ENCODE measurements at places on chromosomes 5 and 9. TPM values are rescaled to one million over a fixed set of nuclear protein-coding genes. Genes with fewer than 3 reads are reported as not detected.

The C5orf58 gene
- total RNA-seq = 72.7 TPM

The ITK gene
- 0.93 TPM for total RNA-seq

DNA sequence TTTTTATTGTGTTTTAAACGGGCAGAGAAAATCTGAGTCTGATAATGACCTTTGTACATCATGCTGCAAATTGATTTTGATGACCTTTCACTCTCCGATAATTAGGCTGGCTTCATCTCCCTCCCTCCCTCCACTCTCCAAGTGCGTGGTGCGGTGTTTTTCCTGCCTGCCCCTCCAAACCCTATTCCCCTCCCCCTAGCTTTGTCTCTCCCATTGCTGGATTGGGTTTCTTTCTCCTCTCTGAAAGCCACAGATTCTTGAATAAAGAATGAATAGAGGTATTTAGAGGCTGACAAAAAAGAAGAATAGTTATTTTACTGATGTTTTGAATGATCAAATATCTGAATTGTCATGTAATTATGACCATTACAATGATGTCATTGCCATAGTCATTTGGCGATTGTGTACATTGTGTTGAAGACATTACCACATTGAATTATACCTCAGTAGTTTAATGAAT lies 571.1 kb upstream of the ZNF608 start:
- DNase-seq = no peak

- DNase-seq = no peak
Observed at GRCh38 chr9:137190315-137190856, 1.9 kb downstream of the SSNA1 start.

DNA sequence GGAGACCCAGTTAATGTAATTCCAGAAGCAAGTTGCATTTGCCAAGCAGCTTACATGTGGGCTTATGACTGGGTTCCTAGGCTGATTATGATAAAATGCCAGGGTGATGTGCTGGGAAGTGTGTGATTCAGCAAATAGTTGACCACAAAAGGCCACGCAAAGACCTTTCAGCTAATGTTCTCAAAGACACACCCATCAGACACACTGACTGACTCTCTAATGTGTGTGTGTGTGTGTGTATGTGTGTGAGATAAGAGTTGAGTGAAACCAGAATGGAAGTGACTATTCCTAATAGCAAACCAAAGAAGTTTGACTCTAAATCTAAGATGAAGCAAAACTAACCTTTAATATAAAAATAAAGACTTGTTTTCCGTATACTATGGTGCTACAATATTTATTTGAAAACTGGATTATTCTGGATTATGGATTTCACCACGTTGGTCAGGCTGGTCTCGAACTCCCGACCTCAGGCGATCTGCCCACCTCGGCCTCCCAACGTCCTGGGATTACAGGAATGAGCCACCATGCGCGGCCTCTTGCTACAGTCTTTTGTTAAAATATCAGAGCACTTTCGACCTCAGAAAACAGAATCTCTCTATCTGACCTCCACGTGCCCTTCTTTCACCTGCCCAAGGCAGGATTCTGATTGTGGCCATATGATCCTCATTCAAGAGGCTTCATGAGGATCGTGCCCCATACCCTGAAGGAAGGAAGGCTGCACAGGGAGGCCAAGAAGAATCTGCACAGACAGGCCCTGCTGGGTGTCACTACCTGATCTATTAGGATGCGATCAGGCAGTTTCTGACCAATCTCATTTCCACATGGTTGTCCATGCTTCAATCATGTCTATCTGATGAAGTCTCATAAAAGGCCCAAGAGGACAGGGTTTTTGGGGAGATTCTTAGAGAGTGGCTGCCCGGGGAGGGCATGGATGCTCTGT lies 75.6 kb downstream of the USP20 start:
- peak; percentile 36 for DNase-seq

DNA sequence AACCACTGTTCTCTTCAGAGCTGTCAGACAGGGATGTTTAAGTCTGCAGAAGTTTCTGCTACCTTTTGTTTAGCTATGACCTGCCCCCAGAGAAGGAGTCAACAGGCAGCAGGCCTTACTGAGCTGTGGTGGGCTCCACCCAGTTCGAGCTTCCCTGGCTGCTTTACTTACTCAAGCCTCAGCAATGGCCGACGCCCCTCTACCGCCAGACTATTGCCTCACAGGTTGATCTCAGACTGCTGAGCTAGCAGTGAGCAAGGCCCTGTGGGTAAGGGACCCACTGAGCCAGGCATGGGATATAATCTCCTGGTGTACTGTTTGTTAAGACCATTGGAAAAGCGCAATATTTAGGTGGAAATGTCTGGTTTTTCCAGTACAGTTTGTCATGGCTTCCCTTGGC lies 229.6 kb downstream of the TMEM167A start:
- DNase-seq = no peak

DNA sequence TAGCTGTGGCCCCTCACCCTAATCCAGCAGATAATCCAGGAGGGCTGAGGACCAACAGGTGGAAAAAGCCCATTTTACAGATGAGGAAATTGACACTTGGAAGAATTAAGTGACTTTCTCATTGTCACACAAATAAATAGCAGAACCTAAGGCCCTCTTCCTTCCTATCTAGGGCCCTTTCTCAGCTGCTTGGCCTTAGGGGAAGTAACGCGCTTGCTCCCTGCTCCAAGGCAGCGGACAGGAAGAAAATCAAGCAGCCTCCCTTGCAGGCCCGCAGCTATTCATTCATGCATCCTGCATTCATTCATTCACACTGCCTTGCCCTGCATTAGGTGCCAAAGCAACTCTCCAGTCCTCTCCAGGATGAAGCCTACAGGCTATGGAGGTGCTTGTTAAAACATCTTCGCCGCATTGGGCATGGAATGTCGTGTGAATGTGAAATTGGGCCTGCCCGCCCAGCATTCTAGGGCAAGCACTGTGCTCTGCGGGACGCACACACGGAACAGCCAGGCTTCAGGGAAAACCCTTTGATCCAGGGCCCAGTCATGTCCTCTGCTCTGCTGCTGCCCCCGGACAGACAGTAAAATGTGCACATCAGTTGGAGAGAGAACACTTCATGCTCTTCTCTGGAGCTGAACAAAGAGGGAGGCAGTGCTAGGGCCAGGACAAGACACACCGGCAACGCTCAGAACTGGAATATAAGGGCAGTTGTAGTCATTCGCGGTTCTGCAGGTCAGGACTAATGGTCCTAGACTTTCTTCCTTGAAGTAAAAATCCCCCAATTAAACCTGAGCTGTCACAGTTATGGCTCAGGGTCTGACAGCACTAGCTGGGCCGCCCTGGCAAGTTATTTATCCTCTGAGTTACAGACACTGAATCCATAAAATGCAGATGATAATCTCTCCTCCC lies 166.0 kb downstream of the COL23A1 start:
- no peak for DNase-seq

The GOLGA1 gene
- 36.1 TPM for total RNA-seq

The SHISAL2B gene
- total RNA-seq = 1.0 TPM

The ZNF354C gene
- 4.6 TPM for total RNA-seq

The FOXD4L5 gene
- total RNA-seq = 0.24 TPM

The FBP1 gene
- total RNA-seq = 3.8 TPM

GRCh38 chr9:8769153-8769552 lies 969.6 kb upstream of the DMAC1 start:
- no peak for DNase-seq

DNA sequence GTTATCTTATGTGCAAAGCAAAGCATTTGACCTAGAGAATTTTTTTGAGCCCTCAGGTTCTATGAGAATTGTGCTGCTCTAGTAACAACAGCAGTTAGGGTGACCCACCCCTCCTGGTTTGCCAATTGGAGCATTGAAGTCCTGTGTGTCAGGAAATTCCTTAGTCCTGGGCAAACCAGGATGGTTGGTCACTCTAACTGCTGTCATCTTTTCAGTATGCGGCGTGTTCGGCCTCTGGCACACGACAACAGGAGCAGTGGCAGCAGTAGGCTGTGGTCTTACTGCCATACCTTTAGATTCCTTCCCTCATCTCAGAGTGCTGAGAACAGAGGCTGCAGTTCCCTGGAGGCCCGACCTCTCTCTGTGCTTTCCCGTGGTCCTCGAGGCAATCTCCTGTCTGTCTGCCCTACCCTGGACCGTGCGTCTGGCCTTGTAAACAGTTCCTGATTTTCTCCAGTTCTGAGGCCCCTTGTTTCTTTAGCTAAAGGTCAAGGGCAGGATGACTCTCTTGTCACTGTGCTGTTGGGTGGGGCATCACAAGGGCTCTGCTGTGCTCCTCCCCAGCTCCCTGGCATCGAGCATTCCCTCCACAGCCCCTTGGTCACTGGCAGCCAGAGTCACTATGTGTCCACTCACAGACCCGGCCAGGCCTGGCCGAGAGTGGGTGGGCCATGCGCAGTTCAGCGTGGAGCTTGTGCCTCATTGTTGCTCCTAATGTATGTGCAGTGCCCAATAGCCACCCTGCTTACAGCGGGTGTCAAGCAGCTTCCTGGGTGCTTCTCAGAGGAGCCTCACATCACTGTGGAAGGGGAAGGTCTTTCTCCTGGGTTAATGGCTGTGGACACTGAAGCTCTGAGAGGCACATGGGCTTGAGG lies 18.5 kb upstream of the COL15A1 start:
- DNase-seq = no peak

The F2RL2 gene
- total RNA-seq = not detected

The RNF145 gene
- total RNA-seq = 40.4 TPM

The ADGRV1 gene
- total RNA-seq = 12.6 TPM

DNA sequence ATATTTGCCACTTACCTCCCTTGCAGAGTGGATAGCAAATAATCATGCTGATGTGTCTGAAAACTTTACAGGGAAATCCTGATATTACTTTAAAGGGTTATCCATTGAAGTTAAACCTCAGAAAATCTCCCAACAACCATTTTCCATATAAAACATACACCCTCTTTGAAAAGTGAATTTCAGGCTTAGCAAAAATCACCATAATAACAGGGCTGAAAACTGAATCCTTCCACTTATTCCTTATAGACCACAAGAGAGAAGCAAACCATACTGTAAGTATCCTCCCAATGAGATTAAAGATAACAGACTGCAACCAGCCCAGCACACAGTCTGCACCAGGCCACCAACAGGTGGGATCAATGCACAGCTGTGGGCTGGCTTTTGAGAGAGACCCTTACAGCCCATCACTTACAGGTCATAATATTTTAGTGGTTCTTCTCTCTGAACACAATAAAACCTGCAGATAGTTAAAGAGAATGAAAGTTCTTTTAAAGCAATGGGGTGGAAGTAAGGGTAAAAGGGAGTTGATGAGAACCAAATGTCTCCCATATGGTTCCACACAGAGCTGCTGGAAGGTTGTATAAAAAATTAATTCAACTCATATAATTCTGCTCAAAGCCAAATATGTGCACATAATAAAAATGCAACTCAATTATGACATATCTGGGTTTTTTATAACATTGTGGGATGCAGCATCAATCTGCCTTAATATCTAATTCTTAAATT lies 376.2 kb upstream of the GRAMD2B start:
- DNase-seq = no peak

DNA sequence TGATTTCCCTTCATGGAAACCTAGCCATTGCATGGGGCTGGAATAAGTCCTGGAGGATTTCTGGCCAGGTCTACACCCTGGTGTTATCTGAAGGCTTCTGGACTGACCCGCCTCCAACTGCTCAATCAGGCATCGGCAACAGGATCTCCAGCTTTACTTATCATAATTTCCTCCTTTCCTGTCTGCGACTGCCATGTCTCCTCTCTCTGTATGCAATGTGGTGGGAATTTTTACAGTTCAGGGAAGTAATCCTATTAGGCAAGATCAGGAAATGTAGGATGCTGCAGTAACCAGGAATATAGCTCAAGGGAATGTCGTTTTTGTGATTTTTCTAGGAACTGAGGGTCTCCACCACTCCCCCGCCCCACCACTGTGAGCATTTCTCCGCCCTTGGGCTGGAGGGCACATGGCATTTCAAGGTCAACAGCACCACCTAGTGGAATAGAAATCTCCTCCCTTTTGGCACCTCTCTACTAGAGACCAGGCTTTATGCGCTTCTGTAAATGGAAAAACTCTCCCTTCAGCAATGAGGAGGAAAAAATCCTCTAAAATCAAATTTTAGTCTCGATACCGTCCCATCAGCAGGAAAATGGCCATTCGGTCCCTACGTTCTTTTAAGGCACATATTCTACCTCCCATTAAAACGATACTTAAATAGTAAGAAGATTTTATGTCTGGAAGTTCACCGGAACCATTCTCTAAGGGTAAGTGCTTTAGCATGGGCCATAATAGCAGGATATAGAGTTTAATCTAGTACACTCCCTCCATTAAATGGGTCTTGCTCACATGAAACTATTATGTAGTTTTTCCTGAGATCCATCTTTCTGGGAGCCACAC lies 93.0 kb downstream of the YTHDC2 start:
- peak; percentile 73 for DNase-seq

The NUTM2F gene
- total RNA-seq = 3.9 TPM

GRCh38 chr9:134066526-134066912 lies 1.3 kb downstream of the BRD3 start:
- DNase-seq = no peak

The SOX30 gene
- total RNA-seq = 83.9 TPM

DNA sequence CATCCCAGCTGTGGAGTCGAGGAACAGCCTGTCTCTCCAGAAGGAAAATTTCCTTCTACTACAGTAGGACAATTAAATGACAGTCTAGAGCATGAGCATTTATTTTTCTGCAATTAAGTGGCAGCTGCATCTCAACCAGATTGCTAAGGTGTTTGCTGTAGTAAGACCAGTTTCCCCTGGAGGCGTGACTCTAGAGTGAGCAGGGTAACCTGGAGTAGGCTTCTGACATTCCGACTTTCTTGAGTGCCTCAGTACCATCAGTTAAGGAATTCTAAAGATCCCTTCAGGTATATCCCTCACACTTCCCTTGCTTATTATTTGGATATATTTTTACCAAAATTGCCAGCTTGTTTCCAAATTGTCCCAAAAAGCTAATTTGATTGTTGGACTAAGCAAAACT lies 59.2 kb upstream of the IRX2 start:
- no peak for DNase-seq

- DNase-seq = peak; percentile 6
Observed at GRCh38 chr5:134138416-134139376, 24.2 kb downstream of the TCF7 start.

- DNase-seq = no peak
Observed at GRCh38 chr9:89687848-89688247, 83.0 kb downstream of the GADD45G start.

DNA sequence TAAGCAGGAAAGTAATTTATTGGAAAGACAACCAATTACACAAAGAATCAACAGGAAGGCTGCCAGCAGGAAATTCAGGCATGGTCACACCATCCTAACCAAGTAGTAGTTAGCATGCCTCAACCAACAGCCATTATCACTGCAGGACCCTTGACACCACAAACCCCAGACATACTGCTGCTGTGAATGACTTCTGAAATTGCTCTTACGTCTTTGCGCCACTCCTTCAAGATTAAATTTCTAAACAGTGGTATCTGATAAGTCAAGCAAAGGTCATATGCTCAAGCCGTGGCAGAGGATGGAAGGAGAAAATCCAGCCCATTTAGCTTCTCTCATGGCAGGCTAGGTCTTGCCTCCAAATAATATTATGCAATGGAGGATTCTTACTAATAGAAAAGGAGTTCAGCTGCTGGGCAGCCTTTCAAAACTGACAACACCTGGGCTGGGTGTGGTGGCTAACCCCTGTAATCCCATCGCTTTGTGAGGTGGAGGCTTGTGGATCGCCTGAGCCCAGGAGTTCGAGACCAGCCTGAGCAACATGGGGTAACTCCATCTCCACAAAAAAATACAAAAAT lies 5.0 kb upstream of the PTGER4 start:
- DNase-seq = no peak

GRCh38 chr5:6473284-6473683 lies 24.6 kb downstream of the UBE2QL1 start:
- no peak for DNase-seq

GRCh38 chr9:132447346-132447745 lies 37.3 kb downstream of the CFAP77 start:
- DNase-seq = no peak

GRCh38 chr9:7510199-7510598 lies 289.4 kb downstream of the DMAC1 start:
- no peak for DNase-seq

- DNase-seq = no peak
Observed at GRCh38 chr9:98328770-98329169, 73.3 kb upstream of the TBC1D2 start.
